ENCODE measurements at places on chromosomes 16 and 17.

DNA sequence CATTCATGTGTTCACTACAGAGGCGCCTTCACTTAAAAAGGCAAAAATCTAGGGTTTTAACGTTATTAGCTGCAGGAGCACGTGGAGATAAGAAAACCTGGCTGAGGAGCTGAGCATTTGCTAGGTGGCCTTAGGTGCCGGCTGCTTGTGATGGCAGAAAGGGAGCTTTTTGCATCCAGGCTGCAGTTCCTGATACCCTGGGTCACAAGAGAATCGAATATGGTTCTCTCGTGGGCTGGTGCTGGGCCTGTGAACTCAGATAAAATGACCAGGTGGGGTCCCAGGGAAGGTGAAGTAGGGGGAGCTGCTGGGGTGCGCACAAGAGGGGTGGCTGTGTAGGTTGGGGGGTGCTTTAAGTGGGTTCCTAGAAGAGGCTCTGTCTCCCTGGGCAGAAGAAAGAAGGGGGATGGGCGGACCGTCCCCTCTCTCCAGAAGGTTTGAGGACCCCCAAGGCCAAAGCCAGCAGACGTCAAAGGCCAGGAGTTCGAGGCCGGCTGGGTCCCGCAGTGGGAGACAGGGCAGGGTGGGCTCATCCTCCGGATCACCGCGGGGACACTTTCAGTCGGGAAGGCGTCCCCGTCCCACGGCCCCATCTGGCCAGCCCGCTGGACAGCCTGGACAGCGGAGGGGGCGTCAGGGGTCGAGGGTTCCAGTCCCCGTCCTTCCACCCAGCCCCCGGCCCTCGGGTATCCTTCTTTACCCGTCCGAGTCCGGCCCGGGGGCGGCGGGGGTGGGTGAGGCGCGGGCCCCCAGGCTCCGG, 740 bp upstream of the CMIP start:
- no peak for DNase-seq

GRCh38 chr17:69551212-69552010, 136.9 kb downstream of the MAP2K6 start:
- no peak for DNase-seq

DNA sequence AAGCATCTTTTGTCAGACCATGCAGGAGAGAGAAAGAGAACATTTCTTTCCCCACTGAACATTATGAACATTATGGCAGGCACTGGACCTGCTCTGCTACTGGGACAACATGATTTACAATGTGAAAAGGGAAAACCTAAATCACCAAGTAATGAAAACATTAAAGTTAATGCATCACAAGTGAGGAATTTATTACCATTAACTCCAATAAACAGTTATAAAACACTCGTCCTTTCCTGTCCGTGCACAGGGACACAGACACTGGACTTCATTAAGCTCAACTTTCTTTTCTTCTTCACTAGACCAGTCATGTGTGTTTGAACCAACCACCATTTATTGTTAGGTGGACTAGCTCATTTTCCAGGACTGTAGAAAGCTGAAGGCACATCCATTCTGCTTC, 95.4 kb downstream of the SNX11 start:
- no peak for DNase-seq

- DNase-seq, result no peak
Observed at GRCh38 chr16:16828913-16829398, 450.0 kb downstream of the NPIPA7 start.

DNA sequence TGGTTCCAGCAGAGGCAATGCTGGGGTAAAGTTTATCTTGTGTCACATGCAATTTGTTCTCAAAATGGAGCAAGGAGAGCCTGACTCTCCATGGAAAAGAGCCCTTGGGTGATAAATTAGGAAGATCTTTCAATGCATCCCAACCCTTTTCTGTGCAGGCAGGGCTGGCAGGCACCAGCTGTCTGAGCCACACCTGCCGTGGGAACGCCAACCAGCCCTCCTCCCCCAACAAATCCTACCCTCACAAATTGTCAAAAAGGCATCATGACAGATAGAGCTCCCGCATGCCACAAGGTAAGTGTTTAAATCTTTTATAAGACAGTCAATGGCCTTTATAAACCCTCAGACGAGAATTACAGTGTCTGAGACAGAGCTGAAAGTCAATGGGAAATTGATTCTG, 418.5 kb upstream of the CDH5 start:
- no peak for DNase-seq

DNA sequence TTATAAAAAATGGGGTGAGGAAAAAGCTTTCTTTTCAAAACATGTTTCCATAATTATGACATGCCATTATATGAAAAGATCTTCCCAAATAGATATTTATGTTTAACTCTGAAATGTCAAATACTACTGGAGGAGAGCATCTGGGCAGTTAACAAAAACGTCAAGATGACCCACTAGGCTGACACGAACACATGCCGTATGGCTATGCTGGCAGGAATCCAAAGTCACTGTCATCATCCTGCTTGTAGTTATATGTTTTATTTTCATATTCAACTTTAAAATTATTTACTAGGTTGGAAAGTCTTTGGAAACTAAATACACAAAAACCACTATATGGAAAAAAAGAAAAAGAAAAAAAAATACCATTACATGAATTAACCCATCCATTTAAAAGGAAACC, 27.3 kb downstream of the ANKFY1 start:
- no peak for DNase-seq

- no peak for DNase-seq
Observed at GRCh38 chr17:78747488-78747887, 34.6 kb downstream of the CYTH1 start.

GRCh38 chr17:37305406-37305905, 70.3 kb upstream of the C17orf78 start:
- DNase-seq, result no peak

- no peak for DNase-seq
Observed at GRCh38 chr16:82900559-82900958, 273.8 kb downstream of the CDH13 start.

DNA sequence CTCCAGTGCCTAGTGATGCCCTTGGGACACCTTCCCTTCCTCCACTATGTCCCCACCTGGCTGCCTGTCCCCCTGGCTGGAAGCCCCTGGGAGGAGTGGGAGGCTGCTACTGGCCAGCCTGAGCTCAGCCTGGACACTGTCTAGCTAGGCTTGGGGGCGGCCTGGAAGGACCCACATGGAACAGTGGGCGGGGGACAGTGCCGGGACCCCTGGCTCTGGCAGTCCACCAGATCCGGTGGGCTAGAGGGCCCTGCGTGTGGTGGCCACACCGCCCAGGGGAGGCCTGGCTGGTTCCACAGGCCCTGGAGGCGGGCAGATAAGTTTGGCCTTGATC, 388.0 kb upstream of the TNRC6C start:
- DNase-seq, result no peak

DNA sequence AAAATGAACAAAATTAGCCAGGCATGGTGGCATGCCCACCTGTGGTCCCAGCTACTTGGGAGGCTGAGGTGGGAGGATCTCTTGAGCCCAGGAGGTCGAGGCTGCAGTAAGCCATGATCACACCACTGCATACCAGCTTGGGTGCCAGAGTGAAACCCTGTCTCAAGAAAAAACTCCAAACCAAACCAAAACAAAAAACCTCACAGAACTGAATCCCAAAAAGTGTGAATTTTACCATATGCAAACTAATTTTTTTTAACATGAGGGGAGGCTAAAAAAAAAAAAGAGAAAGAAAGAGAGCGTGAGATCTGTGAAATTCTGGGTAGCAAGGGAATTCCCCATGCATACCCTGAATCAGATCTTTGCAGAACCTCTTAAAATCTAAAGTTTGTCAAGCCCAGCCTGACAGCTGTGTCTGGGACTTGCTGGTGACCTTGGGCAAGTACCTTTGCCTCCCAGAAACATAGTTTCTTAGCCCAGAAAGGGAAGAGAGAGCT, 17.1 kb upstream of the CDH1 start:
- DNase-seq, result no peak

DNA sequence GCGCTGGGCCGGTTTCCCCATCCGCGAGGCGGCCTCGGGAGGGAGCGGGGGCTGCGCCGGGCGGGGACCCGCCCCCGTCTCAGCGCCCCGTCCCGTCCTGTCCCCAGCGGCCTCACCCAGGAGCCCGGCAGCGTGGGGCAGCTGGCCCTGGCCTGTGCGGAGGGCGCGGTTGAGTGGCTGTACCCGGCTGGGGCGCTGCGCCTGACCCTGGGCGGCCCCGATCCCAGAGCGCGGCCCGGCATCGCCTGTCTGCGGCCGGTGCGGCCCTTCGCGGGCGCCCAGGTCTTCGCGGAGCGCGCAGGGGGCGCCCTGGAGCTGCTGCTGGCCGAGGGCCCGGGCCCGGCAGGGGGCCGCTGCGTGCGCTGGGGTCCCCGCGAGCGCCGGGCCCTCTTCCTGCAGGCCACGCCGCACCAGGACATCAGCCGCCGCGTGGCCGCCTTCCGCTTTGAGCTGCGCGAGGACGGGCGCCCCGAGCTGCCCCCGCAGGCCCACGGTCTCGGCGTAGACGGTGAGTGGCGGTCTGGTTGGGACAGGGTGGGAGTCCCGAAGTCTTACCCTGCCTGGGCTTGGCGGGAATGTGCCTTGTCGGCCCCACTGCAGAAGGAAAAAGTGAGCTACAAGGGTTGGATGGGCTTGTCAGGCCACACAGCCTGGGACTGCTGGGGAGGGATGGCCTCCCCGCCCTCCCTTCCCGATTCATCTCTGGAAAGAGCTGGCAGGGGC, 720 bp downstream of the METRN start:
- DNase-seq, result no peak

GRCh38 chr16:81413245-81413990, 31.2 kb upstream of the CMIP start:
- no peak for DNase-seq

DNA sequence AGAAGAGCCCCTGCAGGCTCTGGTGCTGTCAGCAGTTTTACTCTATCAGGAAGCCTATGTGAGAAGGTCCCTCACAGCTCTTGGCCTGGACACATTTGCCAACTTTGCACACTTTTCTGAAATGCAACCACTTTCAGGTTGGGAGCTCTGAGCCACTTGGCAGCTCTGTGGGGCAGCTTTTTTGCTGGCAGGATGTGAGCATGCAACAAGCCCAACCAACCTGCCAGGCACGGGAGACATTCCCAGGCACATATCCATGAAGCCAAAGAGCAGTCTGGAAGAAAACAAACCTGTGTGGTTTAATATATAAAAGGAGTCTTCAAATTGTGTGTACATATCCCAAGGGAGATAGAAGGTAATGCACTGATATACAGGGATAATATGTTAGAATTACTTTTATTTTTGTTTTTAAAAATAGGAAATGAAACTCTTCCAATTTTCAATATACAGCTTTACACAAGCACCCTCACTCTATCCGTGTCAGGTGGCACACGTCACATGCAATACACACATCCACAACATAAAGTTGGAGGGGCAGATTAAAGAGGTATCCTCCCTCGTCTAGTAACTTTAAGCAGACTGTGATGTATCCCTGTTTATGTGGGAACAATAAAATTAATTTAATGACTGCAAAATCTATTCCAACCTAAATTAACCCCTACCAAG, 57.4 kb upstream of the COX10 start:
- DNase-seq, result no peak

DNA sequence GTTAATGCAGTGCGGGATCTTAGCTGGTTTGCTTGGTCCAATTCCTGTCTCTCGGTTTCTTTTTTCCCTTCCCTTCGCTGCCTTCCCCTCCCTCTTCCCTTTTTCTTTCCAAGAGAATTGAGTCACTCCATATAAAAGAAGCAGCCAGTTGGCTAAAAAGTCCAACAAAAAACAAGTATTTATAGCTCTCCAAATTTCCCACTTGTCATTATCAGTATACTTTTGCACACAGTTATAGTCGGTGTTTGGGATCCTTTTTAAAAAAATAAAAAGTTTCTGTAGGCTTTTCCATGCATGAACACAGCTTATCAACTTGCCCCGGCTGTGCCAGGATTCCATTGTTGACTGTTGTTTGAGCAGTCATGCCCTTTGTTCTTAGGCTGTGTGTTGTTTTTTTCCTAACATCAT, 24.9 kb downstream of the HMOX2 start:
- DNase-seq, result no peak

- DNase-seq, result no peak
Observed at GRCh38 chr17:74868251-74868907, 4.4 kb downstream of the FDXR start.

- DNase-seq, result no peak
Observed at GRCh38 chr17:32356750-32357149, 6.8 kb downstream of the ZNF207 start.

DNA sequence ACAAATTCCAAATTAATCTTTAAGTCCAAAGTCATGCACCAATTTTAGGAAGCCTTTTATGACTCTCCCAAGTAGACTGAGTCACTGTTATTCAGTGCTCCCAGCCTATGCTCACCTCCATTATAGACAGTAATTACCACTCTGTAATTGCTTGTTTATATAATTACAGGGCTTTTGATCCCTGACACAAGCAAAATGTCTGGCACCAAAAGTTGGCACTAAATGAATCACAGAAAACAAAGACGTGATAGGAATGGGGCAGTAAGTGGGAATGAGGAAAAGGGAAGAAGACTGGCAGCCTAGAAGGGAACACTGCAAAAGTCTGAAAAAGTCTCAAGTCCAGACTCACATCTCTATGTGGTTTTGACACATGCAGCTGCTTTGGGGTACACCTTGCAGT, 94.1 kb downstream of the SLC39A11 start:
- no peak for DNase-seq

GRCh38 chr16:59170099-59170712, 436.1 kb upstream of the GOT2 start:
- DNase-seq, result no peak

DNA sequence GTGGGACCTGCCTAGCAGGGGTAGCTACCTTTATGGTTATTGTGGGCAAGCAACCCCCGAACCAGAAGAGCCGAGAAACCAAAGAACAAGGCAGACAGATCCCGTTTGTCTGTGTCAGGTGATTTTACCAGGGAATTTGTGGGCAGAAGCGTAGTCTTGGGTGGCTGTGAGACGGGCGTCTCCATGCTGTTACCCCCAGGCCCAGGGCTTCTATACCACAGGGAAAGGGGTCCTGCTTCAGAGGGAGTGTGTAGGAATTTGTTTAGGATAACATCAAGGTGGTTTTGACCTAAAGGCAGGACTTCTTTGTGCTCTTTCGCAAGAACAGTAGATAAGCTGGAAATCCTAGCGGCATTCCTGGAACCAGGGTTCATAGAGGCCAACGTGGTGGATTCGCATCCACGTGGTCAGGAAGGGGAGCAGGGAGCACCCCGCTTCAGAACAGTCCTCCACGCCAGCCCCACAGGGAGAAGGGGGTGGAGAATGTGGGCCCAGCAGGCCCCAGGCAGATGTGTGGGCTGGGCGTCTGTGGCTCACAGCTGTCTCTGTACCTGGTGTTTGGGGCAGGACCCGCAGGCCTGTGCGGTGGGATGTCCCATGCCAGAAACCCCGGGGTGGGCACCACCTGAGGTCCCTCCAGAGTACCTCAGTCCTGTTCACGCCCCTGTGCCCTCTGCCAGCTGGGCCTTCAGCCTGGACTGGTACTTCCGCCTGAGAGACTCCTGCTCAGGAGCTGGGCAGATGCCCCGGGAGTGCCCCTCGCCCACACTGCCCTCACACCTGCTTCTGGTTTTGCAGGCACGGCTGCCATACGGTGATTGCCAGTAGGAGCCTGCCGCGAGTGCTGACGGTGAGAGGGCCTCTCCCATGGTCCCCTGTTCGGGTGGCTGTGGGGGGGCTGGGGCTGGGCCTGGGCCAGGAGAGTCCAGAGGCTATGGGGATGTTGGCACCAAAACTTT, 4.1 kb downstream of the DECR2 start:
- no peak for DNase-seq
